ENCODE measurements at places on chromosomes 6 and 20.

DNA sequence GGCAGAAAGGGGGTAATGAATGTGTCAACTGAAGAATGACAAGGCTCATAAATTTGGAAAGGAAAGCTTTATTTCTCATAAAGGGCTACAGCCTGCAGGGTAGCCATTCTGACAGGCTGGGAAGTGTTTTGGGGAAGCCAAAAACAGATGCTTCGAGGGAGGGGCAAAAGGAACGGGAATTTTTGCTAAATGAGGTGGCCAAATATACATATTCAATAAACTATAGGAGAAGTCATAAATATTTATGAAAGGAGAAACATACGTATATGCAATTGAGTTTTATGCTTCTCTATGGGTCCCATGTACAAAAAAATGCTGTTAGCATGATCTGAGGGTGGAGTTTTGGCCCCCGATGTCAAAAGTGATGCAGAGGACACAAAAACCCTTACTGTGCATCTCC is 180.7 kb downstream of the FNDC1 start:
- DNase-seq, result no peak

DNA sequence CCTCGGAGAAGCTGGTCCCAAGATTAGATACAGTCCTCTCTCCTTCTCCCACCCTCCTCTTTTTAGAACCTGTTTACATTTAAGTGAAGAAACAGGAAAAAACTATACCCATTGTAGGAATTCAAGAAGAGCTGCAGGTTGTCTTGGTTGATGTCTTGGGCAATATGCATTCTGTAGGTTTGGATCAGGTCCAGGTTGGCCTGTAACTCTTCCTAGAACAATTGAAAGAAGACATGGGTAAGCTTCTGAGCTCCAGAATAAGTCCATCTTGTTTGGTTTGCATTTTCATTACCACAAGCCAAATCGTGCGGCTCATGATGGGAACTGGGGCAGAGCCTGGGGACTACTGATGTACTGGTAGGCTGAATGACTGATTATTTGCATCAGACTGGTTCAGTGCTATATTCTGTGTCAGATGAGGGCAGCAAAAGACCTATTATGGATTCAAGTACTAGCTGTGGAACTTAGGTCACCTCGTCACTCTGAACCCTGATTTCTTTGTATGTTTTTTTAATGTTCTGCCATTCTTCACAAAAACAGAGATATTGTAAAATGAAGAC is 20.3 kb upstream of the SLA2 start:
- no peak for DNase-seq

DNA sequence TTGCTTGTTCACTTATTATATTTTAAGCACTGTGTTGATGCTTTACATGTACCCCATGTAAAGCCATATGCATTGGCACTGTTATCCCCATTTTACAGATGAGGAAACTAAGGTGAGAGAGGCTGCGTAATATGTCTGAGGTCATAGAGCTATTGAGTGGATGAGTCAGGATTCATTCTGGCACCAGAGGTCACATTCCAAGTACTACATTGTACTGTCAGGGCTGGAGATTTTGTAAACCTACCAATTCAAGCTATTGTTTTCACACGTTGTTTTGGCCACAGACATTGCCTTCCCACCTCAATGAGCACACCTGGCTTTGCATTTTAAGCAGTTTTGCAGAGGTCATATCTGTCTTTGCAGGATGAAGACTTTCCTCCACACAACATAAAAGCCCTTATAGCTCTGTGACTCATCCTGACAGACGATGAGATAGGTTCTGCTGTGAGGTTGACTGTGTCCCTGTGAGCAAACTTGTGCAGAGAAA is 33.2 kb downstream of the ANKS1A start:
- DNase-seq, result no peak

DNA sequence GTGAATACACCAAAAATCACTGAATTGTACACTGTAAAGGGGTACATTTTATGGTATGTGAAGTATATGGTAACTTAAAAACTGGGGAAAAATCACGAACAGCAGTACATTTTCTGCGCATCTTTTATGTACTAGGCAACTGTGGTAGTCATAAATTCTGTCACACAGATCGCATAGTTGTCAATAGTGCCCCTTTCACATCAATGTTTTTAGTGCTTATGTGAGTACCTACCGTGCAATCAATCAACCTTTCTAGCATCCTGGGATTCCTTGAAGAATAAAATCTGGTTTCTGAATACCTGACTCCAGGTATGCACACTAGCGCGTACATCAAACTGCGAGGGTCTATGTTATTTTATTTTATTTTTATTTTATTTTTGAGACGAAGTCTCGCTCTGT is 637 bp upstream of the RPF2 start:
- no peak for DNase-seq

- DNase-seq, result no peak
Measured at GRCh38 chr20:60048634-60049521, 90.7 kb downstream of the CDH26 start.

DNA sequence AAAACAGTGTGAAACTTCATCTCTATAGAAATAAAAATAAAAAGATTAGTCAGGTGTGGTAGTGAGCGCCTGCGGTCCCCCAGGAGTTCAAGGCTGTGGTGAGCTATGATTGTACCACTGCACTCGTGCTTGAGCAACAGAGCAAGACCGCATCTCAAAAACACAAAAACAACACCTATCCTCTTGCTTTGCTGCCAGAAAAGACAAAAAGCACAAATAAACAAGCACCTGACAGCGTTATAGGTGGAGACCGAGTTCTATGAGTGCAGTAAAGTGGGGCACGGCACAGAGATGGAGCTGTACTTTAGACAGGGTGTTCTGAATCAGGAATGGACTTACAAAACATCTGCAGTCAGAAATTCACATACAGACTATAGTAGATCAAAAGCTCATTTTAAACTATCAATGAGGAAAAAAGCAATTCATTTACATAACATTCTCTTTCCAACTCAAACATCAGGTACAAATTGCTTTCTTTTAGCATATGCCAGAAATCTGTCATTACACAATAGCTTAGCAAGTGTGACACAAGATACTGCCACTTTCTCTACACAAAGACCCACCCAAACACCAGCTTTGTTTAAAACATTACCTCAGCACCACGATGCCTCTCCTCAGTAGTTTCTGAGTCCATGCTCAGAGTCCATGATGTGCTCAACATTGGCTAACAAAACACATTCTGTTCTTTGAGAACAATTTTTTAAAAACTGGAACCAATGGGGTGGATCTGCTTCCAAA is 10.1 kb downstream of the EZR start:
- DNase-seq, result no peak

DNA sequence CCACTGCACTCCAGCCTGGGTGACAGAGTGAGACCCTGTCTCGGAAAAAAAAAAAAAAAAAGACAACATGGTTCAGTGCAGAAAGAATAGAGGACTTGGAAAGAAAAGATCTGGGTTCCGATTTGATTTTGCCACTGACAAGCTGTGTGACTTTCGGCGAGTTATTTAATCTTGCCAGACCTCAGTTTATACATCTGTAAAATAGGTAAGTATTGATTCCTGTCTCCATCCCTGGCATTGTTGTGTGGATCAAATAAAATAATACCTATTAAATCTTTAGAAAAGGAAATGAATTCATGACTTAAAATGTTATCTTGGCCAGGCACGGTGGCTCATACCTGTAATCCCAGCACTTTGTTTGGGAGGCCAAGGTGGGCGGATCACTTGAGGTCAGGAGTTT is 7.0 kb downstream of the ITCH start:
- DNase-seq, result no peak

GRCh38 chr20:48006036-48006833 is 221.0 kb upstream of the SULF2 start:
- DNase-seq, result no peak

- DNase-seq, result no peak
Measured at GRCh38 chr20:20680991-20681508, 31.4 kb downstream of the RALGAPA2 start.

GRCh38 chr20:2798814-2799213 is 1.6 kb downstream of the CPXM1 start:
- no peak for DNase-seq

DNA sequence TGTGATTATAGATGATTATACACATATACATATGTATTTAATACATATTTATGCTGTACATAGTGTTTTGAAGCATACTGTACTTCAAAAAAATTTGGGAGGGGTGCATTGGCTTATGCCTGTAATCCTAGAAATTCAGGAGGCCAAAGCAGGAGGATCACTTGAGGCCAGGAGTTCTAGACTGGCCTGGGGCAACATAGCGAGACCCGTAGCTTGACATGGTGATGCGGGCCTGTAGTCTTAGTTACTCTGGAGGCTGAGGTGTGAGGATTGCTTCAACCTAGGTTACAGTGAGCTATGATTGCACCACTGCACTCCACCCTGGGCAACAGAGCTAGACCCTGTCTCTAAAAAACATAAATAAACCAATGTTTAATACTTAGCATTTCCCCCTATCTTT is 1.6 kb upstream of the FAM110A start:
- DNase-seq, result no peak

All from effector CD4-positive, alpha-beta T cell (primary cell).